ENCODE measurements at places on chromosomes 3 and 15. TPM values are rescaled to one million over a fixed set of nuclear protein-coding genes. Genes with fewer than 3 reads are reported as not detected.

SEMA3F gene
- 34.6 TPM for total RNA-seq

GOLGA6L7 gene
- total RNA-seq, result not detected

GOLGA6L4 gene
- total RNA-seq, result 2.3 TPM

COL6A5 gene
- total RNA-seq, result not detected

VEPH1 gene
- total RNA-seq, result 2.4 TPM

CHDH gene
- 0.49 TPM for total RNA-seq

UPK1B gene
- total RNA-seq, result not detected

TMEM41A gene
- 15.3 TPM for total RNA-seq

WWTR1 gene
- 54.9 TPM for total RNA-seq

GRCh38 chr3:69607466-69608305, 131.6 kb upstream of the MITF start:
- H3K27ac ChIP-seq, result peak overlapping the region; percentile 9
- H3K36me3 ChIP-seq, result no peaks in the 10 kb centered on the region
- no peaks in the 10 kb centered on the region for H3K4me1 ChIP-seq
- no peaks in the 10 kb centered on the region for H3K27me3 ChIP-seq

- DNase-seq, result no peak
- H3K27ac ChIP-seq, result no peak overlapping the region
- no peaks in the 10 kb centered on the region for H3K4me1 ChIP-seq
- H3K4me3 ChIP-seq, result no peak overlapping the region
- no peaks in the 10 kb centered on the region for H3K27me3 ChIP-seq
Observed at GRCh38 chr3:78174821-78175220, 1134.9 kb downstream of the ROBO2 start.

- no peak overlapping the region for H3K4me3 ChIP-seq
- H3K27me3 ChIP-seq, result no peaks in the 10 kb centered on the region
- peaks cover 15% of the 10 kb centered on the region for H3K4me1 ChIP-seq
- DNase-seq, result no peak
Observed at GRCh38 chr3:120446891-120447668, 3.7 kb downstream of the FSTL1 start.

- no peak overlapping the region for H3K4me3 ChIP-seq
- peaks cover 23% of the 10 kb centered on the region for H3K27me3 ChIP-seq
- no peak for DNase-seq
Observed at GRCh38 chr3:73465926-73466325, 158.8 kb downstream of the PDZRN3 start.

DNA sequence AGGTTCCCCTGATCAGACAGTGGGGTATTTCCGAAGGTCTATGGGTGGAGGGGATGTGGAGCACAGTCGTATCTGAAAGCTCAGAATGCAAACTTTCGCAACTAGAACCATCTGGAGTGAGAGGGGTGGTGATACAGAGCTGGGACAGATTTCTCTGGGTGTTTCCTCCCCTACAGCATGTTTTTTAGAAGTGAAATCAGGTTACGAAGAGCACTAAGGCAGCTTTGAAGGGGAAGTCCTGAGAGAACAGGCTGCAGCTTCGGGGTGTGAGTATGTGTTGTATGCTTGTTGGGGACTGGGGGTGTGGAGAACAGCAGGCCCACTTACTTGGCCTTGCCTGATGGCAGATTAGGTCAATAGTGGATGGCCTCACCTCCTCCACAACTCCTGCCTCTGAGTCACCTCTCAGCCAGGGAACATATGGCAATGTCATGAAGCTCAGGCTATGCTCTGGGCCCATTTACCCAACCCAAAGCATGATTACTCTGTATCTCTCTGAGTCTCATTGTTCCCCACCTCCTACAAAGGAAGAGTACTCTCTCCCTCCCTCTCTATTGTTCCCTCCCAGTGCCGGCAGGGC, 107.2 kb upstream of the RASGRP1 start:
- peaks cover 14% of the 10 kb centered on the region for H3K27me3 ChIP-seq
- no peak overlapping the region for H3K27ac ChIP-seq
- no peak overlapping the region for H3K4me3 ChIP-seq
- H3K4me1 ChIP-seq, result no peaks in the 10 kb centered on the region
- no peak for DNase-seq

GRCh38 chr15:38391191-38391590, 62.7 kb upstream of the FAM98B start:
- no peaks in the 10 kb centered on the region for H3K36me3 ChIP-seq
- no peak overlapping the region for H3K4me3 ChIP-seq
- no peaks in the 10 kb centered on the region for H3K27me3 ChIP-seq
- no peak overlapping the region for H3K27ac ChIP-seq
- DNase-seq, result no peak

DNA sequence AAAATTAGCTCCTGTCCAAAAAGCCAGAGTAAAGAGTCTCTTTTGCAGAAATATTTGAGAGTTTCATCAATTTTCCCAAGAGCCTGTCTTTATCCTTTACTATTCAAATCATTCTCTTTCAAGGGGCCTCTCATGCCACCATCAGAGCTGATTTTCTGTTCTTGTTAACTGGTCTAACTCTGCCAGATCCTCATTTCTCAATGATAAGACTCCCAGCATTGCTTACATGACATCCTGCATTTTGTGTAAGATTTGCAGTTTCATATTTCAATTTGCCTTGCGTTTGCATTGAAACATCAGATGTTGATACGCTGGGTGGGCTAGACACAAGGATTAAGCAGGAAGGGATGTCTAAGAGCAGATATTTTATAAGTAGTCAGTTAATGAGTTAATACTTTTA, 228.7 kb downstream of the TBL1XR1 start:
- H3K4me3 ChIP-seq, result no peak overlapping the region
- H3K27ac ChIP-seq, result no peak overlapping the region
- no peak for DNase-seq
- no peaks in the 10 kb centered on the region for H3K4me1 ChIP-seq
- H3K27me3 ChIP-seq, result no peaks in the 10 kb centered on the region

DNA sequence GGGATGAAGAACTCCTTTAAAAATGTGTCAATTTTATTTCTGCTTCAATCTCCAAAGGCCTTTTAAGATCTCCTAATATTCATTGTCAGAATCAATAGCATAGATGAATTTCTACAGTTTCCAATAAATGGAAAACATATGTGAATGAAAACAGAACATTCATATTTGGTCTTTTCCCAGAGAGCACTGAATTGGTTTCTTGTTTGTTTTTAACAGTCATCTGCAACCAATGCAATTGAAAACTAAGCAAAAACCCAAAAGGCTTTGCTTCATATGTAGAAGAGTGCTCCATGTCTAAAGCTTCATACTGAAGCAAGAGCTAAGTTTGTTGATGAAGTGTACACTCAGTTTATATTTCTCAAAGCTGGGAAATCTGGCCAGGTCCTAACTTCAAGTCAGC, 426.5 kb upstream of the CDIN1 start:
- H3K4me3 ChIP-seq, result no peak overlapping the region
- H3K27ac ChIP-seq, result no peak overlapping the region
- no peaks in the 10 kb centered on the region for H3K36me3 ChIP-seq

DNA sequence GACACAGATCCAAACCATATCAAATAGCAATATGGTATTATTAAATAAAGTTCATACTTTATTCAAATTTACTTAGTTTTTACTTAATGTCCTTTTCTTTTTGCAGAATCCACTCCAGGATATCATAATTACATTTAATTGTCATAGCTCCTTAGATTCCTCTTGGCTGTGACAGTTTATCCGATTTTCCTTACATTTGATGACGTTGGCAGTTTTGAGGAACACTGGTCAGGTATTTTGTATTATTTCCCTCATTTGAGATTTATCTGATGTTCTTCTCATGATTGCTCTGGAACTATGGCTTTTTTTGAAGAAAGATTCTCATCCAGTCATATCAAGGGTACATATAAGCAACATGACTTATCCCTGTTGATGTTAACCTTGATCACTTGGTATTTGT, 198.3 kb upstream of the STAC start:
- H3K36me3 ChIP-seq, result no peaks in the 10 kb centered on the region
- no peak overlapping the region for H3K27ac ChIP-seq
- H3K4me1 ChIP-seq, result no peaks in the 10 kb centered on the region
- H3K27me3 ChIP-seq, result no peaks in the 10 kb centered on the region
- DNase-seq, result no peak
- H3K4me3 ChIP-seq, result no peak overlapping the region

DNA sequence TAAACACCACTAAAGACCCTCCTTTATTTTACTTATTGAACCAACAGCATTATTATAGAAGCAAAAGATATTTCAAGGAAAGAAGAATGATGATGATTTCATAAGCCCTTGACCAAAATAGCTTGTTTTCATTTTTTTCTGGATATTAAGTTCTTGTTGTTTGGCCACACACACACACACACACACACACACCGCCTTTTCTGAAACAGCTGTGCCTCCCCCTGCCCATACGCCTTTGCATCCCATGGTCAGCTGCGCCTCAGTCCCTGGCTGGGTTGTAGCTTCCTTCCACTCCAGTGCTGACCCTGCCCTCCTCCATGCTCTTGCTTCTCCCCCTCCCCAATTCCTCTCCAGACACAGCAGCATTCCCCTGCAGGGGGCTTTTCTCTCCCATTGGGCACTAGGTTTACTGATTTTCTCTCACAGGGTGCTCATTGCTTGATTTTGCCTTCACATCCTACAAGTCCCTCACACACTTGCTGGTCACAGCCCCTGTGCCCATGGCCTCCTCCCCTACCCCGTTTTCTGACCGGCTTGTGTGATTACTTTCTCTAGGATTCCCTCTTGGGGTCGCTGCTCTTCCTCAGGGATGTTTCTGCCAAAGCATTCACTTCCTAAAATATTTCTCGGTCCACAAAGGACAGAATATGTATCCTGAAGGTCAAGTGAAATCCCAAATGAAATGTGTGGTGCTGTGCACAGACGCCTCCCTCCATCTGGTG, 18.4 kb downstream of the MESP1 start:
- no peaks in the 10 kb centered on the region for H3K4me1 ChIP-seq
- H3K4me3 ChIP-seq, result no peak overlapping the region
- no peaks in the 10 kb centered on the region for H3K36me3 ChIP-seq
- DNase-seq, result no peak

GRCh38 chr3:13711911-13712650, 163.2 kb downstream of the FBLN2 start:
- no peak overlapping the region for H3K27ac ChIP-seq
- DNase-seq, result no peak
- H3K27me3 ChIP-seq, result peaks cover 62% of the 10 kb centered on the region
- no peaks in the 10 kb centered on the region for H3K4me1 ChIP-seq

DNA sequence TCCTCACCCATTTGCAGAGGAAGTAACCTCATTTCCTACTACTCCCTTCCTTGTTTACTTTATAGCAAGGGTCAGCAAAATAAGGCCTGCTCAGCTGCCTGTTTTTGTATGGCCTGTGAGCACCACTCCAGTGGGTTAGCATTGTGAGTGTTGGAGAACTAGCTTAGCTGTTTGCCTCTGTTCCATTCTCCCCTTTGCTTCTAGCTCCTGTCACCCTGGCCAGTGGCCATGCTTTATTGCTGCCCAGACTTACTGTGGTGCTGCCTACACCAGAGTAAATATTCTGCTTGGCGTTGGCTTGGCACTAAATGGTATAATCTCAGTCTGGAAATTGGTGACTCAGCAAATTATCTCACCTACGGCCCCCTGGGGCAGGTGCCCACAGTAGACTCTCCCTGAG, 8.8 kb downstream of the PDCD6IP start:
- no peaks in the 10 kb centered on the region for H3K27me3 ChIP-seq
- no peak for DNase-seq
- peaks cover 59% of the 10 kb centered on the region for H3K4me1 ChIP-seq
- H3K36me3 ChIP-seq, result peaks cover 24% of the 10 kb centered on the region
- H3K27ac ChIP-seq, result no peak overlapping the region

GRCh38 chr3:157330206-157330605, 106.4 kb upstream of the PTX3 start:
- no peaks in the 10 kb centered on the region for H3K36me3 ChIP-seq
- H3K4me1 ChIP-seq, result no peaks in the 10 kb centered on the region
- no peaks in the 10 kb centered on the region for H3K27me3 ChIP-seq
- no peak overlapping the region for H3K27ac ChIP-seq
- no peak for DNase-seq

DNA sequence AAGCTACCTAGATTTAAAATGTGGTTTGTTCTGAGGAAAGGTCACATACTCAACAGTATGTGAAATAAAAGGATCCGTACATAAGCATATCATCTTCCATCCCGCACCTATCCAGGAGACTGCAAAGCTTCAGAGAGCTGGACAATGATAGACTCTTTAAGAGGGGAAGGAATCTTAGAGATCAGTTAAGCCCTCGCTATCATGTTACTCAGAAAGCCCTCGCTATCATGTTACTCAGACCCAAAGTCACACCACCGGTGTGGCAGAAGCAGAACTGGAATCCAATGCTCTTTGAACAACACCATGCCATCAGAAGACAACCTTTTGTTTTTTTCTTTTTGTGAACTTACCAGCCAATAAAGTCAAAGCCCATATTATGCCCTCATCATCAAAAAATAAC, 5.8 kb downstream of the ANO10 start:
- no peak overlapping the region for H3K4me3 ChIP-seq
- H3K36me3 ChIP-seq, result peaks cover 5% of the 10 kb centered on the region
- H3K27ac ChIP-seq, result no peak overlapping the region
- DNase-seq, result no peak
- H3K4me1 ChIP-seq, result no peaks in the 10 kb centered on the region
